RKO (cell line): ENCODE measurements at places on chromosomes 2 and 18.

DNA sequence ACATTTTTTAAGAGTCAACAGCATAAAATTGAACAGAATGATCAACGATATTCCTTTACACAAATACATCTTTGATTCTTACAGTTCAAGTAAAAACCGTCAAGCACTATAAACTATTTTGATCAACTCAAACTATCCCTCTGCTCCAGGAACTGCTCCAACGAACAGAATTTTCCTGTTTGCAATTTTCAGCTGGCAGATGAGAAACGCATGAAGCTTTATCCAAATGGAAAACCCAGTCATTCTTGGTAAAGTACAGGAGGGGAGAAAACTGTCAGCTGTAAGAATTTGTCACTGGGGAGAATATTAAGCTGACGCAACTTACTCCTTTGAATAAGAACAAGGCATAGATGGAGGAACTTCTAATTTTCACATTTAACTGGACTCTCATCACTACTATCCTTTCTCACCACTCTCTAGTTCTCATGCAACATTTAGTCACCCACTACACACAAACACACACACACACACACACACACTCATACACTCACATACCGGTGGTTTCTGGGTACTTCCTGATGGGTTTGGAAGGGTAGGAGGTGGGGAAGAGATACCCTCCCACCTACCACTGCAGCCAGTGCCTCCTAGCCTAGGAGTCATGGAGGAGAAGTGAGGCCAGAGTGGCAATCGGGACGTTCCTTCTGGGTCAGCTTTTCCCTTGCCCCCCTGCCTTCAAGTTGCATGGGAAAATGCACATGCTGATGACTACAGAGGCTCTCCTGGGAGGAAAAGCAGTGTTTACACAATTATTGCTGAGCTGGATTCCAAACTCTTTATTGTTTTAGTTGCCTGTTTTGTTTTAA, 54.0 kb upstream of the SPATS2L start:
- no peak for DNase-seq

DNA sequence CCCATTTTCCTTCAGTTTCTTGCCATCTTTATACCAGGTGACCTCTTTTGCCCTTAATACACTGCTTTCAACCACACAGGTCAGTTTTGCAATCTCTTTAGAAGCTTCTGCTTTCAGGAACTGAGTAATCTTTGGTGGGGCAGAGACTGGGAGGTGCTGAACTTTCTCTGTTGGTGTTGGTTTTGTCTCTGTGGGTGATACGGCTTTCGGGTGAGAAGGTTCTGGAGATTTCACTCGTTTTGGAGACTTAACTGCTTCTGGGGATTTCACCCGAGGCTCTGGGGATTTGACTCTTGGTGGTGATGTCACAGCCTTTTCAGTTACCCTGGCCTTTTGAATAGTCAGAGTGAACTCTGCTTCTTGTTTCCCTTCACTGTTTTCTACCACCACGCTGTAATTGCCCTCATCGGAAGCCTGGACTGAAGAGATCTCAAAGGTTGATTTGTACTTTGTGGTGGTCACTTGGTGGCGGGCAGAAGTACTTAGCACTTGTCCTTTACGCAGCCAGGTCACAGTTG, 50.4 kb downstream of the PLEKHA3 start:
- DNase-seq: no peak

- no peak for DNase-seq
Measured at GRCh38 chr2:37365669-37366068, 21.2 kb downstream of the QPCT start.

- DNase-seq: no peak
Measured at GRCh38 chr18:39208190-39208589, 1642.6 kb upstream of the CELF4 start.

- no peak for DNase-seq
Measured at GRCh38 chr2:78020491-78020890, 498.3 kb upstream of the LRRTM4 start.

- no peak for DNase-seq
Measured at GRCh38 chr2:96344011-96344410, 8.4 kb downstream of the NCAPH start.

GRCh38 chr2:115389024-115389423, 946.6 kb downstream of the DPP10 start:
- no peak for DNase-seq

DNA sequence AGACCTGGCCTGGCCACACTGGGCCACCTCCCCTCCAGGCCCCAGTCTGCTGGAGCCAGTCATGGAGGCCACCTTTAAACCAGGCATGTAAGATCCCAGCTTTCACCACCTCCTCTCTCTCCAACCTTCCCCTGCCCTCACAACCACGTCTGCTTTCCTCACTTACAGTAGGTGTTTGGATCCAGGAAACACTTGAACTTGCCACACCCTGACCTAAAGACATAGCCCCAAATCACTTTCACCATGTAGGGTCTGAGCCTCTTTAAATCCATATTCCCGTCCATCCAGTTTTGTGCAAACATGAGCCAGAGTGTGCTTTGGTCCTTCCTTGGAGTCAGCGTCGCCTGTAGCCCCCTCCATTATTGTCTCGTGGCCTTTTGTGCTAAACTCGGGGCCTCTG, 66.8 kb downstream of the NRP2 start:
- no peak for DNase-seq

GRCh38 chr2:96130483-96130882, 7.8 kb downstream of the ASTL start:
- DNase-seq: no peak

DNA sequence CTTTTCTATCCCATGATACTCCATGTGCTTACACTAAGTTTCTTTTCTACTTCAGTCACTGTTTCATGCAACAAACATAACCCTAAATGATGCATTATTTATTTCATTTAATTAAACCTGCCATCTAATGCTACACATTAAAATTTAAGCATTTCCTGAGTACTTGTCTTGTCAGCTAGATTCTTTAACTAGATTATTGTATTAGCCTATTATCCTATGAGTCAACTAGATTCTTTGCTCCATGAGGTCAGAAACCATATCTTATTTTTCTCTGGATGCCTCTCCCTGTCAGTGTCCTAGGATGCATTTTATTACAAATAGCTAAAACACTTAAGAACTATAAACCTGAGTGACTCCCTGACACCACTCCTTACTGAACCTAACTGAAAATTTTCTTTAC, 652.4 kb downstream of the SLC4A3 start:
- no peak for DNase-seq

DNA sequence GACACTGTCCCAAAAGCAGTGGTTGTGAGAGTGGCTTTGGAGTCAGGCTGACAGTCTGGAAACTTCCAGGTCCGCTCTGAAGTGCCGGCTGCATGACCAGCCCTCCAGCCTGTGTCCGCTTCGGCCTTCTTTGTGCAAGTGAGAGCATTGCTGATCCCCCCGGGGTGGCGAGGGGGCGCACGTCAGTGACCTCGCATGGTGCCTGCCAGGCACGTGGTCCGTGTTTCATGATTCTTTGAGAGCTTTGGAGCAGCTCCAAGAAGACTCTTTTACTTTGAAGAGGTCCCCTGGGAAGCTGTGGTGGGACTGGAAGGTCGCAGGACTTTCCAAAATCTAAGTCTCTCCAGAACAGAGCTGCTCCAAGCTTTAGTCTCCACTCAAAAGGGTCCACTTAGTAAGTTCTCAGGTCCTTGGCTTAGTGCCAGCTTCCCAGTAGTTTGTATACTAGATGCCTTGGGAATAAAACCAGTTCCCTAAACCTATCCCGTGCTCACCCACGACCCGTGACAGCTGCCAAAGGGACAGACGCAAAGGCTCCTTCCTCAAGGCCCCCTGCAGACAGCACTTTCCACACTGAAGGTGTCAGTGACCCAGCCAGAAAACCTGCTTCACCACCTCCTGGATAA, 68.8 kb downstream of the ADI1 start:
- DNase-seq: no peak

DNA sequence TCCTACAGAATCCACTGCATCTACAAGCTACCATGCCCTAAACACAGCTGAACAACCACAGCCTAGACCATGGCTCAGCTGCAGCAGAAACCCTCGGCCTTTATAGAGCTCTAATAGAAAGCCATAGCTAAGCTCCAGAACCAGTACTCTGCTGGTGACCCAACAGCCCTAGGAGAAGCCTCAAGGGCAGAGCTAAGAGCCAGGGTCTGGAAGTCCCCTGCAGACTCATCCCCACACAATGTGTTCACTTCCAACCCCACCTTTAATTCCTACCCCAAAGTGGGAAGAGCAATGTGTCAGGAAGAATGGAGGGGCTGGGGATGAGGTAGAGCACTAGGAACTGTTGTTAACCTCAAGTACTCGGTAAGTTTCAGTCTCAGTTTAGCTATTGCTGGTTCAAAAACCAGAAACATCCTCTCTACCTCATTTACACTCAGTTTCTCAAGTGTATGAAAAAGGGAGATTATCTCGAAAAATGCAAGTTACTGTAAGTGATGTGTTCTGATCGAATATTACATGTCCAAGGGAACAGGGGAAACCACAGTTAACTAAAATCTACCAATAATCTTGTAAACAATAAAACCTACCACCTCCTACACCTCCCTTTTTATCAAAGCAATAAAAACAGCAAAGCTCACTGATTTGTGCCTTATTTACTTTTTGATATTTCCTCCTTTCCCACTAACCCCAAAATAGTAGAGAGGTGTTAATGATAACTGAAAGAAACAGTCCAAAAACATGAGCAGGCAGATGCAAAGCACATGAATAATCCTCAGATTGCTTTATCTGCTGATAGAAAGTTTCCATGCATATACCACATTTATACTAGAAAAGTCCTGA, 36.2 kb downstream of the THADA start:
- DNase-seq: no peak

DNA sequence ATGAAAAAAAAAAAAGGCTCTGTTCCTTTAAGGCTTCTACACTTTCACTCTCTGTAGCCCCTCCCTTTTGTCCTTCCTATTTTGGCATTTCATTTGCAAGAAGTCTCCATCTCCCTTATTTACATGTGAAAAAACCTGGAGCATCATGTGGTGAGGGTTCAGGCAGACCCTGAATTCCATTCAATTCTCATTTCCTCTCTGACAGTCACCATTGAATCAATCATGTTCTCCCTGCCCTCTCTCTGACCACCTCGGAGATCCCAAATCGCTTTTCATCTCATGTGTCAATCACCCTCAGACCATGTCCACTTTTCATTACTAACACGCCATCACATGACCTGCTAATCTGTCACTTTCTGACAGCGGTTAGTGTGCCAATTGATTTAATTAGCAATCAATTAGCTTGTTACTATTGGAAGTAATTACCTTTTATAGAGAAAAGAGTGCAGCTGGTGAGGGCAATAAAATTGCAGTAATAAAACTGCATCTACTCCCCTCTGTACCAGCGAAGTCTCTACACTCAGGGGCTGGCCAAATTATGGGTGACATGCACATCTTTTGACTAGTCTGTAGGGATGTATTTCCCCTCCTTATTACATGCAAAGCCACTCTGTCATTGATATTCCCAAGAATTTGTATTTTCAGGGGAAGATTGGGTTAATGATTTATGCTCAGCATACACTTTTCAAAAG, 317.4 kb downstream of the EN1 start:
- no peak for DNase-seq

DNA sequence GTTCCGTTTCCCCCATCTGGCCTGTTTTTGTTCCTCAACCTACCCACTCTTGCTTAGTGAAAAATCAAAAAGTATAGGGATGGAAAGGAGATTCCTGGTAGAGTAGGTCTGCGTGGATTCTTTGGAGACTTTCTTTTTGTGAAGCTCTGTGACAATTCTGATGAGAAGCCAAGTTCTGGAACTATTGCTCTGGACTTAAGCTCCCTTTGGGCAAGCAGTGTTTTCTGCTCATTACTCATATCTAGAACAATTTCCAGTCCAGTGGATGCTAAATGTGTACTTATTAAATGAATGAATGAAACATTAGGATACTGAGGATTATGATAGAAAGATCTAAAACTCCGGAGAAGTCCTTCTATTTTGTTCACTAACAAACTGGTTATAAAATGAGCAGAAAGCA, 76.5 kb downstream of the SOCS6 start:
- DNase-seq: no peak

DNA sequence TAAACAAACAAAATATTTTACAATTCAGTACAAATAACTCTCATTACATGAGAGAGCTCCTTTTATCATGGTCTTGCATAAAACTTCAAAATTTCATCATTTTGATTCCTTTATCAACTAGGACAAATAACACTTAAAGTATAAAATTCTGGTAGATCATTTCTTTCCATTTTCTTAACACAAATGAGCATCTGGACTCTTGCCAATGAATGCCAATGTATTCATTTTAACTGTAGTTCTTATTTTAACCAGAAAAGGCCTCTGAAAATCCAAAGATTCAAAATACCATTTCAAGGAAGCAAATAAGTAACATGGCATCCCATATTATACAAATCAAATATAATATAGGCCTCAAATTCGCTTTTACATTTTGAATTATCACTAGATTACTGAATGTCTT, 13.8 kb upstream of the POU3F3 start:
- DNase-seq: no peak

DNA sequence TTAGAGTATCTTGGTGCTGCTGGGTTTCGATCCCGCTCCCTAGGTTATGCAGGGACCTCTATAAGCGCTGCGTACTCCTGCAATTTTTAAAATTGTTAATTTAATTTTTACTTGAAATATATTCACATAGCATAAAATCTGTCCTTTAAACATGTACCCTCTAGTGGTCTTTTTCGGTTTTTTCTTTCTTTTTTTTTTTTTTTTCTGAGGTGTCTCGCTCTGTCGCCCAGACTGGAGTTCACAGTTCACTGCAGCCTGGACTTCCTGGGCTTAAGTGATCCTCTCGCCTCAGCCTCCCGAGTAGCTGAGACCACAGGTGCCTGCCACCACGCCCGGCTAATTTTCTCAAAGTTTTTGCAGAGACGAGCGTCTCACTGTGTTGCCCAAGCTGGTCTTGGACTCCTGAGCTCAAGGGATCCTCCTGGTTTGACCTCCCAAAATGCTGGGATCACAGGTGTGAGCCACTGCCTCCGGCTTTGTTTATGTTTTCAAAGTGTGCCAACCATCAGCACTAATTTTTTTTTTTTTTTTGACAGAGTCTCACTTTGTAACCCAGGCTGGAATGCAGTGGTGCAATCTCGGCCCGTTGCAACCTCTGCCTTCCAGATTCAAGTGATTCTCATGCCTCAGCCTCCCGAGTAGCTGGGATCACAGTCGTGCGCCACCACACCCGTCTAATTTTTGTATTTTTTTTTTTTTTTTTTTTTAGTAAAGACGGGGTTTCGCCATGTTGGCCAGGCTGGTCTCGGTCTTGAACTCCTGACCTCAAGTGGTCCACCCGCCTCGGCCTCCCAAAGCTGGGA, 585 bp upstream of the MOB1A start:
- DNase-seq: no peak

GRCh38 chr2:74573747-74574562, 19.4 kb downstream of the DOK1 start:
- DNase-seq: no peak

- DNase-seq: no peak
Measured at GRCh38 chr2:3539836-3540235, 18.3 kb downstream of the RNASEH1 start.

- no peak for DNase-seq
Measured at GRCh38 chr2:37375741-37376288, 31.4 kb downstream of the QPCT start.

GRCh38 chr2:4354678-4355077, 651.3 kb downstream of the DCDC2C start:
- DNase-seq: peak; percentile 54

DNA sequence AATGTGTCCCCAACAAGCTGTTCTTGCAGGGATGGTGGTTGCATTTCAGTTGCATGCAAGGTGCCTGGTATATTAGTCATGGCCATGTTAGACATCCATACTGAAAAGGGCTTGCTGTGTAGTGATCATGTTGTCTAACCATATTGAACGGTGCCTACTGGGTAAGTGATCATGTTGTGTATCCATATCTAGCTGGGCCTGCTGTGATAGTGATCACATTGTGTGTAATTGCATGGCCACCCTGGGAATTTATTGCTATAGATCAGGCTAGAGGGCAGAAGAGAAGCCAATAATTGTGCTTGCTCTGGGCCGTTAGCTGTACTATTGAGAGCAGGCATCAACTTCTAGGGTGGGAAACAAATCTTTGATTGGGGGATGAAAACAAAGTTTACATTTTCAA, 9.8 kb upstream of the EPC2 start:
- no peak for DNase-seq
